Activated CD8-positive, alpha-beta T cell treated with anti-CD3 and anti-CD28 coated beads for 36 hours (primary cell): ENCODE measurements at places on chromosomes 12 and 14. TPM values are rescaled to one million over a fixed set of nuclear protein-coding genes. Genes with fewer than 3 reads are reported as not detected.

- no peaks in the 10 kb centered on the region for H3K4me1 ChIP-seq
- H3K36me3 ChIP-seq, result no peaks in the 10 kb centered on the region
- no peaks in the 10 kb centered on the region for H3K27me3 ChIP-seq
Observed at GRCh38 chr14:79483477-79484388, 727.6 kb downstream of the DIO2 start.

DNA sequence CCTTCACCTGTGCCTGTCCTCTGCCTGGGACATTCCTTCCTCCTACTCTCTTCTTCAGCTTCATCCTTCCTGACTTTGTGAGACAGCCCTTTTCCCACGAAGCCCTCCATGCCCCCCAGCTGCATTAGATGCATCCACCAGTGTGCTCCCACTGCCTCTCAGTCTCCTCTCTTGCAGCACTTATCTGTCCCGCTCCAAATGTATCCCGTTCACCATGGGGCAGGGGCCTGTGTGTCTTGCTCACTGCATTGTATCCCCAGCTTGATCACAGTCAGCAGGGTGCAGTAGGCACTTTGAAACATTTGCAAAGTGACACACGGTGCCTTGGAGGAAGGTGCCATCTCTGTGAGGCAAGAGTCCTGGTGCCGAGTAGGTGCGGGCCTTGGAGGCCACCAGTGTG, 104.0 kb downstream of the SLC25A47 start:
- H3K4me3 ChIP-seq, result no peak overlapping the region
- peaks cover 4% of the 10 kb centered on the region for H3K4me1 ChIP-seq
- H3K36me3 ChIP-seq, result no peaks in the 10 kb centered on the region
- no peaks in the 10 kb centered on the region for H3K27me3 ChIP-seq

GRCh38 chr14:66395300-66395699, 90.9 kb upstream of the CCDC196 start:
- no peak overlapping the region for H3K4me3 ChIP-seq
- H3K27me3 ChIP-seq, result no peaks in the 10 kb centered on the region
- H3K4me1 ChIP-seq, result peaks cover 13% of the 10 kb centered on the region
- peak; percentile 58 for DNase-seq
- H3K27ac ChIP-seq, result no peak overlapping the region

GRCh38 chr14:81269100-81269978, 48.6 kb upstream of the GTF2A1 start:
- H3K4me1 ChIP-seq, result no peaks in the 10 kb centered on the region
- DNase-seq, result peak; percentile 28
- H3K36me3 ChIP-seq, result no peaks in the 10 kb centered on the region
- H3K27ac ChIP-seq, result no peak overlapping the region

DNA sequence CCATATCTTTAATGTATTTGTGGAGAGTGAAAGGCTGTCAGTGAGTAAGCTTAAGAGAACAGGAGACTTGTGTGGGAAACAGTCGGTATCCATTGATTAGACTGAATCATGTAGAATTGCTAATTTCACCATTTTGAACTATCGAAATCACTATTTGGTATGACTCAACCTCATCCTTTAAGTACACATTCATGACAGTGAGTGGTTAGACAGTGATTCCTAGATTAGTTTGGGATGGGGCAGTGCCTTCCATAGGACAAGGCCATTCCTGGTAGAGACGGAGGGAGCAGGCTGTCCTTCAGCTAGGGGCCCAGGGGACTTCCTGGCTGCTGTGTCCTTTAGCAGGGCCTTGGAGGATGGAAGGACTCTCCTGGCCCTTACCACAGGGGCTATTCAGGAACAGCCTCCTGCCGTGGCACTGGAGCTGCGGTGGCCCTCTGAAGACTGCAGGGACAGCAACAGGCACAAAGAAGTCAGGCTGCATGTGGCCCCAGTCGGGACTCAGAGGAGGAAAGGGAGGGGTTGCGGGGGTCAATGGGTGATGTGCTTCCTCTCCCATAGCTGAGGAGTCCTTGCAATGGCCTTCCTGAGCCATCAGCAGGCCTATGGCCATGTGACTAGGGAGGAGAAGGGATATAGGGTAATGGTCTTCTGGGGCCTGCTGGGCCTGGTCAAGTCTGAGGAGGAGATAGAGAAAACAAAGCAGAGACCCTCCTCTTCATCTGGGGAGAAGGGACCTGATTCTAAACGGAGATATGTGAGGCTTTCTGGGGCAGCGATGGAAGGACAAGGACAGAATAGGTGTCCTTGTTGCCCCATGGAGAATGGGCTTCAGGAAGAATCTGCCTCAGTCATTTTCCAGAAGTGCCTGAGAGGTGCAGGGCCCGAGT, 11.2 kb downstream of the SERPINA1 start:
- H3K4me3 ChIP-seq, result no peak overlapping the region
- H3K36me3 ChIP-seq, result no peaks in the 10 kb centered on the region
- DNase-seq, result no peak
- no peak overlapping the region for H3K27ac ChIP-seq

GRCh38 chr12:66538970-66539369, 139.9 kb downstream of the GRIP1 start:
- H3K4me1 ChIP-seq, result no peaks in the 10 kb centered on the region
- H3K4me3 ChIP-seq, result no peak overlapping the region
- no peaks in the 10 kb centered on the region for H3K27me3 ChIP-seq
- DNase-seq, result no peak
- H3K27ac ChIP-seq, result no peak overlapping the region

GRCh38 chr12:17642340-17642650, 447.7 kb downstream of the RERGL start:
- peaks cover 4% of the 10 kb centered on the region for H3K4me1 ChIP-seq
- no peak for DNase-seq
- no peaks in the 10 kb centered on the region for H3K27me3 ChIP-seq
- no peak overlapping the region for H3K4me3 ChIP-seq

GRCh38 chr12:29238822-29239291, 89.8 kb downstream of the FAR2 start:
- H3K4me1 ChIP-seq, result peaks cover 18% of the 10 kb centered on the region
- no peaks in the 10 kb centered on the region for H3K36me3 ChIP-seq
- DNase-seq, result no peak
- H3K27ac ChIP-seq, result no peak overlapping the region
- peaks cover 1% of the 10 kb centered on the region for H3K27me3 ChIP-seq
- H3K4me3 ChIP-seq, result no peak overlapping the region

POTEM gene
- not detected for total RNA-seq
